HS-5 (cell line): ENCODE measurements at places on chromosomes 16 and 17.

GRCh38 chr16:86383488-86384262 is 126.7 kb upstream of the FOXF1 start:
- DNase-seq, result no peak

DNA sequence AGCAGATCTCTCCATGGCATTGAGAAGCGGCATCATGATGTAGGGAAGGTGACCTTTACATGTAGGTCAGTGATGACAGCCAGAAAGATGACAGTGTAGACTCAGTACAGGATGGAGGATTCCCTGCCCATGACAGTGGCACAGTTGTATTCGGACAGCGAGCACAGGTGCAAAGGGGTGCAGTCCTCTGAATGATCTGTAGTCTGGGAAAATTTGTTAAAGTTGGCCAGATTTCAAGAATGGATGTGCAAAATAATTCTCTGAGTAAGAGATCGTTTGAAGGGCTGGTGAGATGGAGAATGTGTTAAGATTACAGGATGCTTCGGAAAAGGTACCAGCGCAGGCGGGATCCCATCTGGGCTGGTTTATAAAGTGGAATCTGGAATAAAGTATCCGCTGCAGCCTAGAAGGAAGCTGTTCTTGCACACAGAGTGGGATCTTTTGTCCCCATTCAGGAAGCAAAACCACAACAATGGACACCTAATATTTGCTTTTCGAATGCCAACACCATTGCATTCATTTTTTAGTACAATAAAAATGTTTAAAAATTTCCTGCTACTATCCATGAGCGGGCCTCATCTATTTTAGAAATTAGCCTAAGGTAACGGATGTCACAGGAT is 101.2 kb downstream of the RPTOR start:
- no peak for DNase-seq

DNA sequence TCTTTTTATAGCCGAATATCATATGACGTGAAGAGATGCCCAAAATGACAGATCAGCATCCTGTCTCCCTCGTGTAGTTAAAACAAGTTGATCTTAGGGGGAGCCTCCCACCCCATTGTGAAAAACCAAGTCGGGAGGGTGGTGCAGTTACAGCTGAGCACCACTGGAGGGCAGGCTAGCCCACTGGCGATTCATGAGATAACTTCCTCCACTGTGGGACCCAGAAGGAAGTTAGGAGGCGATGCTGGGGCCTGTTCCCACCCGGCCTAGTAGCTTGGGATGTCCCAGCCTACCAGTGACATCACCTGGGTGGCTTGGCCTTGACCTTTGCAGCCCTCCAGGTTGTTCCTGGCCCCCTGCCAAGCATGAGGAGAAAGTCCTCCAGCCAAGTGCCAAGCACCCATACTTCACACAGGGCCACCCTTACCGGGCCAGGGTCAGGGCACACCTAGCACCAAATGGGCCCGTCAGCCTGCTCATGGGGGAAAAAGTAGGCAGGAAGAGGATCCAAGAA is 8.1 kb upstream of the CPNE2 start:
- peak; percentile 52 for DNase-seq

DNA sequence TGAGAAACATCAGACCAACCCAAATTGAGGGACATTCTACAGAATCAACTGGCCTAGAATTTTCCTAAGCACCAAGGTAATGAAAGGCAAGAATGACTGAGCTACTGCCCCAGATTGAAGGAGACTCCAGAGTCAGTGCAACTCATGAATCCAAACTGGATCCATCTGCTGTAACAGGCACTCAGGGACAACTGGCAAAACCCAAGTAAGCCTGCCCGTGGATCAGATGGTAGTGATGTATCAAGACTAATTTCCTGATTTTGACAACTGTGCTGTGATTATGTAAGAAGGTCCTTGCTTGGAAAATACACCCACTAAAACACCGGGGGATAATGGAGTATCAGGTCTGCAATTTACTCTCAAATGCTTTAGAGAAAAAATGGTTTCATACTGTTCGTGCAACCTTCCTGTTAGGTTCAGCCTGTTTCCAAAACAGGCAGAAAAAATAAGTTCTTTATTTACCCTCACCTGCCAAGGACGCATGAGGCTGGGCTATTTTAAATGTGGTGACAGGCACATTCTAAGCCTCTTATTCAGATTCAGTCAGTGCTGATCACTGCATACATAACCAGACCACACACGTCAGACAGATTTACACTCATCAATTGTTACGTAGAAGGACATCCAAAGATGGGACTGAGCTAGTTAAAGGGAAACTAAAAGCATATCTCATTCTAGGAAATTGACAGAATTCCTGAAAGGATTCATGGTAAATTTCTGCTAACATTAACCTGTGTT is 7.0 kb downstream of the MBTPS1 start:
- no peak for DNase-seq
